ENCODE measurements at places on chromosomes 12 and 14.

DNA sequence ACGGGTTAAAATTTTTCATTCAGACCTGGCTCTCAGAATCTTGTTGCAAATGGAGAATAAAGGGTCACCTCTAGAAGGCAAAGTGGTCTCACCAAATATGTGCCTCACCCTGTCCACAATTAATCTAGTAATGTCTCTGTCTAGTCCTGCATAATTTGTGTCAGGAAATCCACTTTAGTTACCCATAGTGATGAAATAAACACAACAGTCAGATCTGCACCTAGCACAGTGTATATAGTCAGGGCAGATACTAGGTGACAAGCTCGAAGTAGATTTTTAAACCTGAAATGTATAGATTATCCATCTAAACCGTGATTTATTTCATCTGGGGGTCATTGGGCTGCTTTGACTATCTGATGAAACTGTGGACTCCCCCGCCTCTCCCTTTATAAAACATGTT lies 15.9 kb upstream of the FLVCR2 start:
- DNase-seq, result no peak

DNA sequence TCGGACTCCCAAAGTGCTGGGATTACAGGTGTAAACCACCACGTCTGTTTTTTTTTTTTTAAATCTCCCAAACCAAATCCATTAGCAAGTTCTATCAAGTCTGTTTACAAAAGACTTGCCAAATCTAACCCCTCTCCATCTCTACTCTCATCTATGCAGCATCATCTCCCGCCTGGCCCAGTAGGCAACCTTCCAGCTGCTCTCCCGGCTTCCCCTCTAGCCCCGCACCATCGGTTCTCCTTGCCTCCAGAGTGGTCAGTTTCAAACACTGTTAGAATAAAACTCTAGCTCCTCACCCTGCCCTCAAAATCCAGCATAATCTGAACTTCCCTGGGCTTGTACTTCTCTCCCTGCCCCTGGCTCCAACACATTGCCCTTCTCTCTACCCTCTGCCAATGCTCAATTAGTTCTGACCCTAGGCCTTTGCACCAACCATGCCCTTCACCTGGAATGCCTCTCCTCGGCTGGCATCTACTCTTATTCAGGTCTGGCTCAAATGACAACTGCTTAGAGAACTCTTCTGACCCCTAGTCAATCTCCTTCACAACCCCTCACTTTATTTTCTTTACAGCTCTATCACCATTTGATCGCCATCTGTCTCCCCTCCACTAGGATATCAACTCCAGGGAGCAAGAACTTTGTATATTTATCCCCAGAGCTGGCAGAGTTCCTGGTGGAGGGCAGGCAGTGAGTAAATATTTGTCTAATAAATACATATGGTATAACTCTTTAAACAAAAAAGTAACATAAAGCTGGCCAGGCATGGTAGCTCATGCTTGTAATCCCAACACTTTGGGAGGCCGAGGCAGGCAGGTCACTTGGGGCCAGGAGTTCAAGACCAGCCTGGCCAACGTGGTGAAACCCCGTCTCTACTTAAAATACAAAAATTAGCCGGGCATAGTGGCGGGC lies 4.9 kb downstream of the WSB2 start:
- no peak for DNase-seq

DNA sequence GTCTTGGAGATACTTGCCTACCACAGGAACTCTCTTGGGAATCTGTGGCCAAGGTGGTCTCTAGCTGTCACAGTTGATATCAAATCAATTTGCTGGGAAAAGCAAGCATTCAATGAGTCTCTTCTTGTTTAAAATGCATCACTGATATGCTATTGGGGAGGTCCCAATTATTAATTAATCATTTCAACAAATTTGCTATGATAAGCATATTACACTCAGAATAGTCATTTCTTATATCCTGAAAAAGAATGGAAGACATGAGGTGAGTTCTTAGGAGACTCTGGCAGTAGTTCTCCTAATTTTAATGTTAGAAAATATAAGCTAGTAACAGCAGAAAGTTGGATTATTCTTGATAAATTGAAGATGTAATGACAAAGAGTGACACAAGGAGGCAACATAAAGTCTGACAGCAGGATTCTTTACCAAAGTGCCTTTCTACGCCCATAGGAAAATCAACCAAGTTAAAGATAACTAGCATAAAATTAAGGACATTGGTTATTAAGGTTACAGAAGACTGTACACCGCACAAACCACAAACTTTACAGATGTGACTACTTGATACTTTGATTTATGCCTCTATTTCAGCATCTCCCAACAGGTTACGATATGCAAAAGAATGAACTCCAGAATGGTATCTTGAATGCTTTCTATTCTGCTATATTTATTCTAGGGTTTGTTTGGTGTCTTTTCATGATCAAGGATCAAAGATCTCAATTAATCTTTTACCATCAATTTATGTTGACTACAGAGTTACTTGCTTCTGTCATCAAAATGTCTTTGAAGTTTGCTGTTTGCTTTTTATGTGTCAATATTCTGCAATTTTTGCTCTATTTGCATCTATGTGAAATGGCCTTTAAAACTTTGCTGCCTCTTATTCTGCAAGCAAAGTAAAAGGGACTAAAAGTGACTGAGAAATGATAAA lies 349.6 kb upstream of the CLEC14A start:
- DNase-seq, result no peak

- DNase-seq, result no peak
Measured at GRCh38 chr12:67890726-67891258, 98.5 kb upstream of the IFNG-AS1 start.

GRCh38 chr12:113108308-113108707 lies 27.3 kb downstream of the RASAL1 start:
- no peak for DNase-seq

- no peak for DNase-seq
Measured at GRCh38 chr14:27184427-27184826, 586.6 kb upstream of the NOVA1 start.

GRCh38 chr14:33561488-33562175 lies 389.2 kb downstream of the EGLN3 start:
- no peak for DNase-seq

DNA sequence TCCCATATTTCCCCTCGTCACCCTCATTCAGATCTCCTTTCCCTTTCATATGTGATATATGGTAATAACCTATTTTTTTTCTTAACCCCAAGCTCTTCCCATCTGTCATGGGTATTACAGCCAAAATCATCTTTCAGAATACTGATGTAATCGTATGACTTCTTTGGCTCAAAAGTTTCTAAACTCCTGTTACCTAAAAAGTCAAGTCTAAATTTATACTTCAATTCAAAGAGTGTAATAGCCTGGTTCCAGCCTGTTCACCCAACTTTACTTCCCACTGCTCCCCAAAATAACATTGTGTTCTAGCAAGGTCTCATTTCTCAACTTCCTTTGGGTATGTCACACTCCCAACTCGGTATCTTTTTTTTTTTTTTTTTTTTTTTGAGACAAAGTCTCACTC lies 48.5 kb downstream of the TBK1 start:
- no peak for DNase-seq

- no peak for DNase-seq
Measured at GRCh38 chr12:11794751-11795150, 145.3 kb downstream of the ETV6 start.

- no peak for DNase-seq
Measured at GRCh38 chr12:19810213-19810612, 370.9 kb downstream of the AEBP2 start.

GRCh38 chr12:4434301-4434700 lies 11.3 kb downstream of the FGF6 start:
- no peak for DNase-seq

- DNase-seq, result no peak
Measured at GRCh38 chr12:94495445-94496115, 35.9 kb upstream of the CEP83 start.

GRCh38 chr12:67107235-67107634 lies 161.9 kb upstream of the CAND1 start:
- no peak for DNase-seq

GRCh38 chr12:1174659-1175058 lies 183.6 kb downstream of the ERC1 start:
- peak; percentile 51 for DNase-seq

GRCh38 chr12:103373088-103373523 lies 122.7 kb downstream of the C12orf42 start:
- no peak for DNase-seq

- DNase-seq, result no peak
Measured at GRCh38 chr12:124463341-124463921, 104.0 kb downstream of the NCOR2 start.

GRCh38 chr12:118689793-118690192 lies 291.5 kb upstream of the SRRM4 start:
- DNase-seq, result no peak

DNA sequence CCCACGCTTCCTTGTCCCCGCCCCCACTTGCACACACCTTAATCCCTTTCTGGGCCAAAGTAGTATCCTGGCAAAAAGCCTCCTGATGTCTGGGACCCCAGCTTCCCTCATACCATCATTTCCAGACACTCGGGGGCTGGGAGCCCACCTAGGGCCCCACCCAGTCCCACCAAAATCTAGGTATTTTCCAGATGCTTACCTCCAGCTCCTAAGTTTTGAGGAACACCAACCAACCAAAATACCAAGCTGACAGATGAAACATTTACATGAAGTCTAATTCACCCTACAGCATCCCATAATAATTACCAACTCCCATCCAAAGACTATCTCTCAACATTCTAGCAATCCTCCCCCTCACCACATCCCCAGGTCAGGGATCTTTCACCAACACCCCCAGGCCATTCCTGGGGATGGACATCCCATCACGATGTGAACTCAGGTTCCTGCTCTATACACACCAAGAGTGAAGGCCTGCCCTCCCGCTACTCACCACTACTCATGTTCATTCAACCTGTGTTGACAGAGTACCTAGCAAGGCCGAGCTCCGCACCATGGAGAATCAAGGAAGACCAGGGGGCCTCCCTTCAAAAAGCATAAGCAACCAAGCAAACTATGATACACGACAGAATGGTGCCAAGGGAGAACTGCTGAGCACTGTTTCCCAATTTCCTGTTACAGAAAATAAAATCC lies 1.6 kb upstream of the CHD4 start:
- DNase-seq, result no peak

DNA sequence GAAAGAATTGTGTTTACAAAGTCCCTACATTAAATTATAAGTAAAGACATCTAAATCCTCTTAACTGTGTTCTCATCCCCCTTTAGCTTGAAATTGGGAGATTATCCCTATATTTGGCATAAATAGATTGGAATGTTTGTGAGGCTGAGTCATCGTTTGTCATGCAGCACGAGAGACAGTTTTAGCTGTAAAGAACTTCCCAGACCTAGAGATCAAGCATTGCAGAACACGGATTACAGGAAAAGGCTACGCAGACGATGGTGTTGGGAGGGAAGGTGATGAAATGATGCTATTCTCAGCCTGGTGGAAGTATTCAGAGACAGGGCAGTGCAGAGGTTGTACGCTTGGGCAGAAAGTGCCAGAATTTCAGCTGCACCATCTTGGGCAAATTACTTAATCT lies 93.8 kb downstream of the PTPRB start:
- DNase-seq, result no peak

DNA sequence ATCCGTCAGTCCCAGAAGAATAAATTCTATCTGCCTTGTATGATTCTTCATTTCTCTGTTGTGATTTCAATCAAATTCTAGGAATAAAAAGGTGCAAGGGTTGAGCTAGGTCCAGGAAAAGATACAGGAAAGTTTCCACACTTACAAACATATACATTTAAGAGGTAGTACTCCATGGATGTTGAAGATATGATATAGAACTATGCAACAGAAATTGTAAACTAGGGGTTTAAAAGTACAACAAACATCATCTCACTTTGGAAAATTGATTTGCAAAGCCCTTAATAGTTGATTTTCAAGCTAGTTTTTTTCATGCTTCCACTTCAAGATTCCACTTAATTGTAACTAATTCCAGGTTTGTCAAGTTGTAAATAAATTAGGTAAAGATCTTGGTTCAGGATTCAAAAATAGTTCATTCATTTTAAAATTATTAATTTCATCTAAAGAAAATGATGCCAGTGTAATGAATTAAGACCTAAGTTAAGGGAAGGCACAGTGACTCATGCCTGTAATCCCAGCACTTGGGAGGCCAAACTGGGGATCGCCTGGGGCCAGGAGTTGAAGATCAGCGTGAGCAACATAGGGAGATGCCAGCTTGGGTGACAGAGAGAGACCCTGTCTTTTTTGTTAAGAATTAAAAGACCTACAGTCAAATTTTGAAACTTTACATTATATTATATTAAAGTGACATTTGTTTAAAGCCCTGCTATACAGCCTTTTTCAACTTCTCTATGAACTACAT lies at the start of gene OR6C70:
Gene OR6C70, minus strand, starts transcription at position 51 of the 742 bp plus-strand sequence. Its CDS starts 0 bp downstream, at position 51.
- no peak for DNase-seq

- DNase-seq, result no peak
Measured at GRCh38 chr14:32542507-32542906, 213.4 kb downstream of the AKAP6 start.

GRCh38 chr12:104689635-104690034 lies 232.9 kb downstream of the CHST11 start:
- no peak for DNase-seq

DNA sequence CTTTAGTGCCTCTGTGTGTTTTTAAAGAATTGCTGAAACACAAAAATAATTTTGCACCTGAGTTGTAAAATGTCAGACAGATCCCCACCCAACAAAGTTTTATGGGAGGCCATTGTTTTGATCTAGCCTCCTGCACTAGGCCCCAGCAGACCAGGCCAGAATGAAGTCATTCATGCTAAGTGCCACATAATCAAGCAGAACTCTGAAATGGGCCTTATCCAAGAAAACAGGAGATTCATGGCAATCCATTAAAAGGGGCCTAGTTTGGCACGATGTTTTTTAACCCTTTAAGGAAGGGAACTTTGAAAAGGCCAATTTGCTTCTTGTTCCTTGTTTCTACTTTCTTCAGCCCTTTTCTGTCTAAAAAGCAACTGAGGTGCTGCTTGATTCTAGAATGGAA lies 260.9 kb downstream of the ITPR2 start:
- DNase-seq, result no peak

DNA sequence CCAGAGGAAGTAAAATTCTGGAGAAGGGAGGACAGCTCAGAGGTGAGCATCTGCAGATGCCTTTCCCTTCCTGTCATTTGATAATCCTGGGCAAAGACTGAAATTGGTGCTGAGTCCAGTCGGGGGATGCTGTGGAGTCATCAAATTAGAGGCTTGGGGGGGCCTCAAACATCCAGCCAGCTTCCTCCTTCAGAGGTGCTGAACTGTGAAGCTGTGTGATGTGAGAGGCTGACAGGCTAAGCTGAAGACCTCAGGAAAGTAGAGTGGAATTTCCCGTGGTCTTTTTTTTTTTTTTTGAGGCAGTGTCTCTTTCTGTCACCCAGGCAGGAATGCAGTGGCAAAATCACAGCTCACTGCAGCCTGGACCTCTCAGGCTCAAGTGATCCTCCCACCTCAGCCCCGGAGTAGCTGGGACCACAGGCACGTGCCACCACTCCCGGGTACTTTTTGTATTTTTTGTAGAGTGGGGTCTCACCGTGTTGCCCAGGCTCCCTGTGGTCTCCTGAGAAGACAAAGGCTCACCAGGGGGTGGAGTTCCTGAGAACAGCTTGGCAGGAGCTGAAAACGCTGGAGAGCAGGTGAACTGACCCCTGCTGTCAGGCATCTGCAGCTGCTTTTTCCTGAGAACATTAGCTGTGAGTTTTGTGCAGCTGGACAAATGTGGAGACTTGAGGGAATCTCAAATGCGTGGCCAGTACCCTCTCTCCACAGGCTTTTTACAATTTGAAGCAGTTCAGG lies 6.1 kb upstream of the TCL1B start:
- DNase-seq, result peak; percentile 80

- DNase-seq, result peak; percentile 65
Measured at GRCh38 chr14:20799892-20800544, 2.6 kb downstream of the RNASE1 start.

- no peak for DNase-seq
Measured at GRCh38 chr12:99224237-99224636, 423.3 kb upstream of the GARIN6 start.
